ENCODE measurements at places on chromosomes 1 and 21.

GRCh38 chr1:24919791-24920532 lies 10.1 kb downstream of the RUNX3 start:
- DNase-seq = no peak

- no peak for DNase-seq
These were observed 95.9 kb upstream of the DPH5 start for GRCh38 chr1:101121504-101121903.

DNA sequence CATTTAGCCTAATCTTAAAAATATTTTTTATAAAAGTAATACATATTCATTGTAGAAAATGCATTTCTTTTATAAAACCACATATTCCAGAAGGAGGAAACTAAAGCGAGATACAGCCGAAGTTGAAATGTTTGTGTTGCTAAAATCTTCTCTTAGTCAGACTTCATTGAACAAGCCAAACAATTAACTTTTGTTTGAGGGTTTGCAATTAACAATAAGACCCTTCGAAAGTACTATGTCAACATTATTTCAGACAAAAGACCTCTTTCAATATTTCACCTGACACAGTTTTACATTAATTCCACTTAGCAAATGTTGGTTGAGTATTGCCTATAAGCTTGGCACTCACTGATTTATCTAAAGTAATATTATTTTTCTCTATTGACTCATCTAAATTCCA lies 354.0 kb upstream of the ADAMTS5 start:
- no peak for DNase-seq

DNA sequence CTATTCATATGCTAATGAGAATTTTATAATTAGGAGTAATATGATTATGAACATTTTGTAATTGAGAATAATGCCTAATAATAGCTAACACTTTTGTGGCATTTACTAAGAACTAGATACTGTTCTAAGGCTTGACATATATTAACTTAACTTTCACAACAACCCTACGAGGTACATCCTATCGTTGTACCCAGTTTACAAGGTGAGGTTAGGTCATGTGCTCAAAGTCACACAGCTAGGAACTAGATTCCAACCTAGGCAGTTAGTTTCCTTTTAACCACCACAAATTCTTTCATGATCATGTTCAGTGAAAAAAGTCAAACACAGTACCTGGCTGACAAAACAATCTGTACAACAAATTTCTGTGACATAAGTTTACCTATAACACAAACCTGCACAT lies 13.0 kb upstream of the ERRFI1 start:
- no peak for DNase-seq

DNA sequence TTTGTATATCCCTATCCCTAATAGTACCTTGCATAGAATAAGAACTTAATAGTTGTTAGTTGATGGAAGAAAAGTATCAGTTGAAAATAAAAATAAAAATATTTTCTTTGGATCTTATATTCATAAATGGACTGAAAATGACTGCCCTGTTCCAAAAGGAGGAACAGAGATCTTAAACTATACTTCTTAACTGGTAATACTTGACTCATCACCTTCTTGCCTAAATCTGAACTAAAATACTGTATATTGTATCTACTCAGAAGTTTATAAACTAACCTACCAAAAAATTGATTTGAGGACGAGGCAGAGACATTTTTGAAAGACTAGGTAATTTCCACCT lies 178.8 kb downstream of the SYT2 start:
- DNase-seq = no peak

DNA sequence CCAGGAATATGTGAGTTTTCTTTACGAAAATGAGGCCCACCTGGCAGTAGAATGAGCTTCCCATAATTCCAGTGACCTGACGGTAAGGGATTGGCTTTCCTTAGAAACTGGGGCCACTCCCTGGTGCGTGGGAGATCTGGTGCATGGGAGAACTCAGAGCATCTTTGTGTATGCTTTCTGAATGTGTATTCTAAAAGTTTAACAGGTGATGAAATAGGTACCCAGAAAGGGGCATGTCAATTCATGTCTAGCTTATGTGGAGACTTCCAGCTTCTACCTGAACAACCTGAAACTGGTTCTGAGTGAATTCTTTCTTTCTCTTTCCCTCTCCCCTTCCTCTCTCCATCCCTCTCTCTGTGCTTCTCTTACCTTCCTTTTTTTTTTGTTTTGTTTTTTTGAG lies 15.2 kb upstream of the FCRLA start:
- DNase-seq = no peak

DNA sequence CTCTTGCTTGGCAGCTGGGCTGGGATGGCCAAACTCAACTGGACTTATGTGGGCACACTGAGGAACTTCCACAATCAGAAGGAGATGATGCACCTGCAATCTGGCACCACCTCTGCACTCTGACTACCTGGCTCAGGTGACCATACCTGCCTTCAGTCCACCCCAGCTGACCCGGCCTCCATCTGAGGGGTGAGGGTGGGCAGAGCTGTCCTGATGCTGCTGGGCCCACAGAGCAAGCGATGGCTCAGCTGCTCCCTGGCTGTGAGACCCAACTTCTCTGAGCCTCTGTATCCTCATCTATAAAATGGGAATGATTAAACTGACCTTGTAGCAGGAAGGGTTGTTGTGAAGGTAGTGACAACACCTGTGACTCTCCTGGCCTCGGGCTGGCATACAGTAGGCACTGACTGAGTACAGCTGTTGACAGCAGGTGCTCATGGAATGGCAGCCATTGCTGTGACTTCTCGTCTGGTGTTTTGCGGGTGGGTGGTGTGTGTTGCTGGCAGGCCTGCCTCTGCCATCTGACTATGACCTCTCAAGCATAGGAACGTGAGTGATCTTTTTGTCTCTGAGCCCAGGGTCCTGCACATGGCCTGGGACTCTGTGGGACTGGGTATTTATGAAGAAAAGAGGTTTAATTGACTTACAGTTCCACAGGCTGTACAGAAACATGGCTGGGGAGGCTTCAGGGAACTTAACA lies 438.5 kb downstream of the PTPRU start:
- no peak for DNase-seq

DNA sequence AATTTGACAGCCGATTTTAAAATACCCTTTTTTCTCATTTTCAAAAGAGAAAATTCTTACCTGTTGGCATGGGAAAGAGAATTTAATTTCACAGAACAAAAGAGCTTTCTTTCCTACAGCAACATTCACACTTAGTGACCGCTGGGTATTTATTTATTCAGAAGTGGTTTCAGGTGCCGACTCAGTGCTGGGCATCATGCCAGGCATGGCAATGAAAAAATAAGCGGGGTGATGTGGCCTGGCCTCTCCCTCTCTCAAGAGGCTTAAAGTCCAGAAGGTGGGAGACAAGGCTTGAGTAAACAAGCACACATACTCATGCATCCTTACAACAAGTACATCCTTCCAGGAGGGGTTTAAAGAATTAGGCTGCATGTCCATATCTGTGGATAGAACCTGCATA lies 4.1 kb upstream of the PCP4 start:
- no peak for DNase-seq

- DNase-seq = no peak
These were observed 131.8 kb upstream of the NGF start for GRCh38 chr1:115469703-115470476.

GRCh38 chr1:31951276-31951675 lies 13.1 kb upstream of the PTP4A2 start:
- no peak for DNase-seq

- no peak for DNase-seq
These were observed 184.4 kb downstream of the MRPL39 start for GRCh38 chr21:25422610-25423608.

DNA sequence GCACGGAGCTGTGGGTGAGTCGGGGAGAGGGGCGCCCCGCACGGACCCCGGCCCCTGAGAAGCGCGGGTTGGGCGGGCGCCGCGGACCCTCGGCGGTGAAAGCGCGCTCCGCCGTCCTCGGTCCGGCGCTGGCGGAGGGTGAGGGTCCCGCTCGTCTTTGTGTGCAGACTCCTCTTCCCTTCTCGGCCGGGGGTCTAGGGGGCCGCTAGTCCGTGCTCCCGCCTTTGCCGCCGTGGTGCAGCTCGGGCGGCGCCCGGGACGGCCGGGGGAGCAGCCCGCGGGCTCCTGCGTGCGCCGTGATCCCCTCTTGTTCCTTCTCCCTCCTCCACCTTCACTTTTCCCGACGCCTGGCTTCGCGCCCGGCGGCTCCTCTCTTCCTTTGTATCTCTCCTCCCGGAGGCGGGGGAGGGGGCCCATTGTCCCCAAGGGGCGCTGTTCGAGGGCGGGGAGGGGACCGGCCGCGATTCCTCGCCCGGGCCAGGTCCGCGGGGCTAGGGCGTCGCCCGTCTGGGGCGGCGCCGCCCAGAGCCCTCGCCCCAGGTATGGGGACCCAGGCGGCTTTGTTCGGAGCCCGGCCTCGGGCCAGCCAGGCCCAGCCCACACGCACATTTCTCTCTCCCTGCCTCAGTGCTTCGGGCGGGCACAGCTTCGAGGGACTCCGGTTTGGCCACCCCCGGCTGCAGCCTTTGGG lies 519 bp downstream of the FNBP1L start:
- DNase-seq = no peak

- no peak for DNase-seq
These were observed 14.9 kb downstream of the AK2 start for GRCh38 chr1:33021567-33022431.

GRCh38 chr1:214316593-214316992 lies 35.6 kb downstream of the SMYD2 start:
- DNase-seq = no peak

- no peak for DNase-seq
These were observed 419.6 kb downstream of the NEGR1 start for GRCh38 chr1:71862756-71863155.

All from fibroblast of skin of left quadriceps (primary cell).